ENCODE measurements at places on chromosomes 7 and 10.

DNA sequence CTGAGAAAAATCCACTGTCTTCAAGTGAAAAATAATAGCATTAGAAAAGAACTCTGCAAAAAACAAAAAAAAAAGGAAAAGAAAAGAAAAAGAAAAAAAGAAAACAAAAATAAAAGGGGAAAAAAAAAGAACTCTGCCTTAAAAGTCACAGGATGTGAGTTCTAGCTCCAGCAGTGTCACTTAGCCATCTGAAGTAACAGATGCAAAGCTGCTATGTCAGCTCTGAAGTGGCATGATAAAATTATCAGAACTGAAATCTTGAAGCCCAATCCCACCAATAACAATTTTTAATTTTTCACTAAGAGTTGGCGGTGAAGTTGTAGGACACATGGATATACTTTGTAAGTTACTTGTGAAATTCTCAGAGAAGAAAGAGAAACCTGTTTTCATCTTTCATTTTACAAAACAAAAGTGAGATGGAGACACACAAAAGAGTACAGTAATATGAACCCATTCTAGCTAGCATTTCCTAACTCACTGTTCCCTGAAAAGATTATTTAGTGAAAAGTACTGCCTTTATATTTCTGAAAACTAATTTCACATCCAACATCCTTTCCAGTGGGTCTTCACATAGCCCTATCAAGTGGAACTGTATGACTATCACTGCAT is 103.5 kb downstream of the ELAPOR2 start:
- no peak for DNase-seq

GRCh38 chr10:129977794-129978193 is 13.7 kb upstream of the EBF3 start:
- DNase-seq = no peak

GRCh38 chr10:58755677-58756076 is 243.0 kb downstream of the BICC1 start:
- no peak for DNase-seq

- no peak for DNase-seq
Observed at GRCh38 chr7:120169996-120170783, 102.8 kb upstream of the KCND2 start.

DNA sequence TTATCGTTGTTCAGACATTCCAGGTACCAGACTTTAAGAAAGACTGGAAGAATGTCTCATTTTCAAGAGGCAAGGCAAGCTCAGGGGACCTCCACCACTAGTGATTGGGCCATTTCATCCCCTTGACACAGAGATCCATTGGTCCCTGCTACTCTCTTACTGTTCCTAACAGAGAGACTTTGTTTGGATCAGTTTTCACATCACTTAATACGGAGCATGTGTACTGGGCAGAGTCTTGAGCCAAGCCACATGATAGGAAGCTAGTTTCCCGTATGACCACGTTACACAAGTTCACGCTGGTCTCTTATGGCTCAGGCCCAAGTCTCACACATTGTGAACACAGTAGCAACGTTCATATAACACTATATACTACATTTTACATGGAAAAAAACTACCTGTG is 269.9 kb downstream of the BAMBI start:
- no peak for DNase-seq

DNA sequence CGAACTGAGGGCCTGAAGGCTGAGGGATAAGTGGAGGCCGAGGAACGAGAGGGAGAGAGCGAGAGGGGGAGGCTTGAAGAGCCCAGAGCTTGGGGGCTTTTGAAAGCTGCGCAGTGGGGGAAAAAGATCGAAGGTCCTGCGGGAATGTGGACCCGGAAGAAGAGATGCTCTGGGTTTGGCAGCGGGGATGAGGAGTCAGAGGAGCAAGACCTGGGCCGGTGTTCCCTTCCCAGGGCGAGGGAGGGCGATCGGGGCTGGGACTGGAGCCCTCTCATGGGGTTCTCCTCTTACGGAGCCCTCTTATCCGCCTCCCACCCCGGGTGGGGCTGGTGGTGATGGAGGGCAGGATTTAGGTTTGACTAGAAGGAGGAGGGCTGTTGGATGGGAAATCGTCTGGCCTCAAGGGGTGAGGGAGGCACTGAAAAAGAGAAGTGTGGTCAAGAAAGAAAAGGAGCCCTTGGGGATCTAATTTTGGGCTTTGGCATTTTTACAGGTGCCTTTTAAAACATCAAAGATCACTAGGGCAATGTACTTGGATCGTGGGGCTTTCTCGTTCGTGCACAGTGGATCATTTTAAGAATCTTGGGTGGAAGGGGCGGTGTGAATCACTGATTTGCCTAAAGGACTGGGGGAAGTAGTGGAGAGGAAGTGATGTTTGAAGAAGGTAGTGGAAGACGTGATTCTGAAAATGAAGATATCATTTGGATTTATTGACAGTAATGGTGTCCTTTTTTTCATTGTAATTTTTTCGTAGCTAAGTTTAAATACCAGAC is 637 bp downstream of the SAMD8 start:
- peak; percentile 35 for DNase-seq

DNA sequence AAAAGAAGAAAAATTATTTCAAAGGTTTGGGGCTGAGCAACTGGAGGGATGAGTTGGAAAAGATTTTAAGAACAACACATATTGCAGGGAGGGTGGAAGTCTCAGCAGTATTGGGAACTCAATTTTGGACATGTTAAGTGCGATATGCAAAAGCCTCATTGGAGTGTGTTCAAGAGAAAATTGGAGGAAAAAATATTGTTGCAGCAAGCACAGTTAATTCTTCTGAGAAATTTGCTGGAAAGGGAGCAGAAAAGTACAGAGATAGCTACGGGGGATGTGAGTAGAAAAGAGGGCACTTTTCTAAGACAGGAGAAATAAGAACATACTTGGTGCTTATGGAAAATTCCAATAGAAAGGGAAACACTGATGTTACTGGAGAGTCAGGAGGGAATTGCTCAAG is 59.8 kb upstream of the MAGI2 start:
- DNase-seq = no peak

DNA sequence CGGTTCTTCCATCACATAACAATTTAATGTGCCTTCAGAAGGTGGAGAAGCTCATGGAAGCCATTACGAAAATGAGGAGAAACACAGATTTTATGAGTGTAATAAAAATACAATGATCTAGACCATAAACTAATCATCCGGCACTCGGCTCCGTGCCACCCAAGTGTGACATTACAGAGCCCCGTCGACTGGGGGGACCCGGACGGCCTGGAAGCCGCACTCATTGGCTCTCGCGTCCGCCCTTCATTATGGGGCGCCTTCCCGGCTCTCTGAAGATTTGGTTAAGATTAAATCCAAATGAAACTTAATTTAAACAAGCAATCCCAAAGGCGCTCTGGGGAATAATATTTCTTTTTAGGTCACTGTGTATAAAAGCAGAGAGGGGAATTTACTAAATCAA is 242.6 kb downstream of the DNAJB6 start:
- DNase-seq = no peak

Data from CD4-positive, alpha-beta T cell treated with Interleukin-1 beta for 1 hour (primary cell).